ENCODE measurements at places on chromosomes 7 and 10.

GRCh38 chr7:103687951-103688350 lies 241.9 kb upstream of the SLC26A5 start:
- no peak for DNase-seq

- DNase-seq = no peak
Observed at GRCh38 chr10:100216006-100216405, 13.4 kb downstream of the CHUK start.

DNA sequence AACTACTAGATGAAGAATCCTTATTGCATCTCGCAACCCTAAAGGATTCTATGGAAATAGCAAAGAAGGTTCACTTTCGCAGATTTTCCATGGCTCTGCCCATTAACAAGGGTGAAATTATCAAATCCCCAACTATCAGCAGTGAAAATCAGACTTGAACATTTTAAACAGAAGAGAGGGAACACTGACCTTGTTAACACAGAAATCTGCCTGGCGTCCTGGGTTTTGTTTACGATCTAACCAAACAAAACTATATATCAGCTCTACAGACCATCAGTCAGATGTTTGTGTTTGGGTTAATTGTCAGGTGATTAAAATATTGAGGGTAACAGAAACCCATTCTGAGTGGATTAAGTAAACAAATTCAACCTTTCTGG lies 1.9 kb downstream of the CTTNBP2 start:
- DNase-seq = no peak

DNA sequence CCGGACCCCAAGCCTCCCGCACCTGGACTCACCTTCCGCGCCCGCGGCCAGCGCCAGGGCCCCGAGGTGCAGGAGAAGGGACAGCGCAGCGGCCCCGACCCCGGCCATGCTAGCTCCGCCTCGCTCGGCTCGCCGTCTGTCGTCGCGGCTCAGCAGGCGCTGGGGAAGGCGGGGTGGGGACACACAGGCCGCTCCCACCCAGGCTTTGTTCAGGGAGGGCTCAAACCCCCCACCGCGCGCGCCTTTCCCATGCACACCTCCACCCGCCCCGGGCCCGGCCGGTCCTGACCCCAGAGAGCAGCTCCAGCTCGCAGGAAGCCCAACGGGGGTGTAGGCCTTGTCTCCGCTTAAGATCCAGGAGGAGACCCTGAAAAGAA lies at the start of gene KCP:
TSS of gene KCP (minus strand) at position 141 of the 377 bp plus-strand sequence. CDS start at position 108, 33 bp downstream.
- DNase-seq = peak; percentile 30

- DNase-seq = no peak
Observed at GRCh38 chr10:4062751-4063150, 277.7 kb upstream of the KLF6 start.

DNA sequence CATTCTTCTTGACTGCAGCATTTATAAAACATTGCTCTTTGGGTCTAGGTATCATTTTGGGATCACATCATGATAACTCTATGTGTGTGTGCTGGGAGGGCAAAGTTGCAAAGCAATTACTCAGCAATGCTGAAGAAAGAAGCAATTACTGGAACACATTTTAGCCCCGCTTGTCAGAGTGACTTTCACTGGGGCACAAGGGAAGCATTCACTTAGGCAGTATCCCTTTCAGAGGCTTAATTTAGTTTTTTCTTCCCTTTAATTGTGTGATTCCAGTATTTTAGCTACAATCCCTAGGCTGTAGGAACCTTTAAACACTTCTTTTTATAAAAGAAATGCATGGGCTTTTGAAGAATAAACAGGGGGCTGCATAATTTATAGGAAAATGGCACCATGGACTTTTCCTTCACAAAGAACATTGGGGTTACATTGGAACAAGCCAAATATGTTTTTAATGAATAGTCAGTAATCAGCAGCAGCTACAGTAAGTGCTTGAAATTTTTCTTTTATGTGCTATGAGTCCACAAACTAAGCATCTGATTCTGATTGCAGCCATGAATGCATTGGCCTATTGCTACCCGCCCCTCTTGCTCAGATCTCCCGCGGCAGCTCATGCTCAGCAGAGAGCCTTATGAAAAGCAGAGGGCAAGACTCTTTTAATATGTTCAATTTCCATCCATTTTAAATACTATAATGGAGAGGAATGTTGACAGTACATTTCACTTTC lies 51.2 kb upstream of the NXPH1 start:
- DNase-seq = no peak

GRCh38 chr7:25776744-25777123 lies 375.3 kb upstream of the NFE2L3 start:
- DNase-seq = no peak

DNA sequence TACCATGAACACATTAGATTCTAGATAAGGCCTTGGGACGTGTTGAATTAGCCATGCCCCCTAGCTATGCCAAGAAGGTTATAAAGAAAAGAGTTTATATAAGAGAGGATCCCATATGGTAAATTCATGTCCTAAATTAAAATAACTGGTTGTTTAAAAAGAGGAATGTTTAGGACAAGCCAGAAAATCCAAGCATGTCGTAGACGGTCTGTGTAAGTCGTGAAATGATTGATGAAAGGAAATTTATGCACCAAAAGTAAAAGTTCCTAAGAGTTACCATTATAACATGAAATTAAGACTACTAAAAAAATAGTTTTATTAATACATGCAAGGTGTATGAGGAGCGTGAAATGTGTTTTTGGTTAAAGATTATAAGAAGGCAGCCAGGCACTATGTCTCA lies 624.9 kb downstream of the ARL4A start:
- DNase-seq = no peak

DNA sequence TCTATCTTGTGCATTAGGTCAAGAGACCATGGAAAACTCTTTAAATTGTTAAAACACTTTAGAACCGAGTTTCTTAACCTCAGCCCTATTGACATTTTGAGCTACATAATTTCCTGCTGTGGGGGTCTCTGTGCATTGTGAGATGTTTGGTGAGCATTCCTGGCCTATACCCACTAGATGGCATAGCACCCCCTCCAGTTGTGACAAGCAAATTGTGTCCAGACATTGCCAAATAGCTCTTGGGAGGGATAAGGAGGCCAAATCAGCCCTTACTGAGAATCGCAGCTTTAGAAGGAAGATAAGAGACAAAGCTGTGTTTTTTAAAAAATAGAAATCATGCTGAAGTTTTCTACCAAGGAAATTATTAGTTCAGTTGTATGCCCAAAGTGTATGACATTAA lies 1158.5 kb upstream of the C7orf33 start:
- no peak for DNase-seq

GRCh38 chr10:65907199-65907712 lies 1018.6 kb upstream of the LRRTM3 start:
- no peak for DNase-seq

- DNase-seq = no peak
Observed at GRCh38 chr10:13795653-13796555, 209.1 kb downstream of the PRPF18 start.

DNA sequence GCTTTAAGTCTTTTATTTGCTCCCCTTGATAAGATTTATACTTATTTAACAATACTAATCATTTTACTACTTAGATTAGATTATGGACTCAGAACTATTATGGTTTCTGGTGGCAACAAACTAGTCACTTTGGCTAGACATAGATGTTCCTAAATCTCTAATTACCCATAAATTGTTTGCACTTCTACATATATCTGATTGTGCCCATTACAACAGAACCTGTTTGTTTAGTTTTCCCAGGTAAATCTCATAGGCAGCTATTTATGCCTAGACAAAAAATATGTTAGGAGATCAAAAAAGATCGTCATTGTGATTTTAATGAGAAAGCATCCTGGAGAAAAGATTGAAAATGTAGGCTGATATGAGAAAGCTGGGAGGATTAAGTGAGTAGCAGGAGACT lies 14.4 kb downstream of the UBN2 start:
- no peak for DNase-seq

GRCh38 chr10:101155896-101156295 lies 24.8 kb downstream of the TLX1 start:
- DNase-seq = no peak

- DNase-seq = no peak
Observed at GRCh38 chr10:8300925-8301324, 246.4 kb downstream of the GATA3 start.

- no peak for DNase-seq
Observed at GRCh38 chr7:91492773-91493172, 228.5 kb downstream of the FZD1 start.
